ENCODE measurements at places on chromosomes 13 and 19.
A peak's percentile ranks its signal among the peaks of the same experiment; 100 is the strongest.

- DNase-seq = no peak
These were observed 21.9 kb downstream of the CEBPA start for GRCh38 chr19:33280351-33280921.

GRCh38 chr19:42124386-42124901, 7.8 kb downstream of the POU2F2 start:
- DNase-seq = no peak

GRCh38 chr13:113657851-113658741, at the start of gene ATP4B:
Gene ATP4B (minus strand): TSS chr13:113658198. CDS start chr13:113658144, 54 bp downstream.
- peak; percentile 70 for DNase-seq

- no peak for DNase-seq
These were observed 166.8 kb downstream of the DCT start for GRCh38 chr13:94312511-94313216.

DNA sequence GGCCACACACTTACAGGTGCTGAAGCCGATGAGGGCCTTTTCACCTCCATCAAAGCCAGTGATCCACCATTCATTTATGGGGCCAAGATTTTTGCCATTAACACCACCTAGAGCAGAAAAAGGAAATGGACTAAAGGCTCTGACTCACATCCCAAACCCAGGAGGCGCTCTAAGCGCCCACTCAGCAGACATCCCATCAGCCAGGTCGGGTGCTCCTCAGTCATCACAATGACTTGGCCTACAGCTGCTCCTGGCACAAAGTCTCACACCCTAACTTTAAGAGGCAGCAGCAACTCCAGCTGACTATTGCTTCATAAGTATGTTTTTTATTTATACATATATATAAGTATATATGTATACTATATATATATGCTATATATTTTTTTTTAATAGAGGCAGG, 36.1 kb upstream of the EIF3G start:
- DNase-seq = no peak

- no peak for DNase-seq
These were observed 3.7 kb downstream of the ZNF787 start for GRCh38 chr19:56117376-56117884.

DNA sequence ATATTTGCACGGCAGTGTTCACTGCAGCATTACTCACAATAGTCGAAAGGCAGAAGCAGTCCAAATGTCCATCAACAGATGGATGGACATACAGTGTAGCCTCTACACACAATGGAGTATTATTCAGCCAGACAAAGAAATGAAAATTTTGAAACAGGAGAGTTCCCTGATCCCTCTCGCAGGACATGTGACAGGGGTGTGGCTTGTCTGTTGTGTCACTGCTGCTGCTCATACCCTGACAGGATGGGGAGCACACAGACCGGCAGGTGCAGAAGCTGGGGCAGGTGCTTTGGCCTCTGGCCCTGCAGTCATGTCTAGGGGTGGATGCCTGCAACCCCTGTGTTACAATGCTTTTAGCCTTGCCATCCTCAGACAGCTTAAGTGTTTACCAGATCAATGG, 204.3 kb downstream of the EFNB2 start:
- no peak for DNase-seq

- DNase-seq = no peak
These were observed 38.7 kb downstream of the KATNAL1 start for GRCh38 chr13:30268673-30269072.

- DNase-seq = no peak
These were observed 182.9 kb upstream of the RXFP2 start for GRCh38 chr13:31556376-31556775.

GRCh38 chr13:77696879-77697216, 639 bp upstream of the SLAIN1 start:
- DNase-seq = no peak

GRCh38 chr13:107548338-107548737, 667.0 kb downstream of the LIG4 start:
- DNase-seq = no peak

DNA sequence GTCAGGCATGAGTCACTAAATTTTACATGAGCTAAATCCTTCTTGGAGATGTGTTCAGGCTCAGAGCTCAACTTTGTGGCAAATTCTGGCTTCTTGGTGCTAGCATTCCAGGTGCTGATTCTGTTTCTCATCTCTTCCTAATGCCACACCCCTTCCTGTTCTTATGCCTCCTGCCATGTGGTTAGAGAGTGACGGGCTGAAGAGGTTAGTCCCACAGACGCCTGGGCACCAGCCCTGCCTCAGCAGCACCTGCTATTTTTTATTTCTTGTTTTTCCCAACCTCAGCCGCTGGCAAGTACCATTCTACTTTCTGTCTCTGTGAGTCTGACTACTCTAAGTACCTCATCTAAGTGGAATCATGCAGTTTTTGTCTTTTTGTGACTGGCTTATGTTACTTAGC, 329.5 kb downstream of the KCNRG start:
- DNase-seq = no peak

- DNase-seq = no peak
These were observed 265.9 kb downstream of the MYO16 start for GRCh38 chr13:108895220-108895704.

DNA sequence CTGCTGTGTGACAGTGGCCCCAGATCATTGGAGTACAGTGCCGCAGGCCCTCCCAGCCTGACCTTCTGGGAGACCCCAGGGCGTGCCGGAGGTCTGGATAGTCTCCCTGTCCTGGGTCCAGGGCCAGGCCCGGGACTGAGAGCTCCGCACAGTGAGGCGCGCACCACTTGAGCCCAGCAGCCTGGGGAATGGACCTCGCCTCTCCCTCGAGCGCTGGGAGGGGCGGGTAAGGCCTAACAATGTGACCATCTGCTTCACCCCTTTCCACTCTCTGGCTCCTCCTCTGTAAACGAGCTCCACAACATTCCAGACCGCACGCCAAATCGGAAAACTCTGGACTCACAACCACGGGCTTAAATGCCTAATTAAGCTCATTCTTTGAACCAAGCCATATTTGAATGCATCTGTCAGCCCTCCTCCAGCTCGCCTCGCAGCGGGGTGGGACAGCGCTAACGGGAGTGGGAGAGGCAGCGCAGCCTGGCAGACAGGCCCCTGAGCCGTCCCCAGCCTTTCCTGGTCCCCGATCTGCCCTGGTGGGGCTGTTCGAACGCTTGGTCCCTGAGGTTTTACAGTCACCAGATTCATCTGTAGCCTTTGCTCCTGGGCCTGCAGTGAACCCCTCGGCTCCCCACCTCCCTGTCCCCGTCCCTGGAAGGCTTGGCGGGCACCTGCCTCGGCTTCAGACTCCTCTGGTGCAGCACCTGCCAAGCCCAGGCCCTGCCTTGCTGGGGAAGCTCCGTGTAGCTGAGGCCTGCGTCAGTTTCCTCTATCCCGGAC, 120.7 kb upstream of the VSTM2B start:
- DNase-seq = no peak

DNA sequence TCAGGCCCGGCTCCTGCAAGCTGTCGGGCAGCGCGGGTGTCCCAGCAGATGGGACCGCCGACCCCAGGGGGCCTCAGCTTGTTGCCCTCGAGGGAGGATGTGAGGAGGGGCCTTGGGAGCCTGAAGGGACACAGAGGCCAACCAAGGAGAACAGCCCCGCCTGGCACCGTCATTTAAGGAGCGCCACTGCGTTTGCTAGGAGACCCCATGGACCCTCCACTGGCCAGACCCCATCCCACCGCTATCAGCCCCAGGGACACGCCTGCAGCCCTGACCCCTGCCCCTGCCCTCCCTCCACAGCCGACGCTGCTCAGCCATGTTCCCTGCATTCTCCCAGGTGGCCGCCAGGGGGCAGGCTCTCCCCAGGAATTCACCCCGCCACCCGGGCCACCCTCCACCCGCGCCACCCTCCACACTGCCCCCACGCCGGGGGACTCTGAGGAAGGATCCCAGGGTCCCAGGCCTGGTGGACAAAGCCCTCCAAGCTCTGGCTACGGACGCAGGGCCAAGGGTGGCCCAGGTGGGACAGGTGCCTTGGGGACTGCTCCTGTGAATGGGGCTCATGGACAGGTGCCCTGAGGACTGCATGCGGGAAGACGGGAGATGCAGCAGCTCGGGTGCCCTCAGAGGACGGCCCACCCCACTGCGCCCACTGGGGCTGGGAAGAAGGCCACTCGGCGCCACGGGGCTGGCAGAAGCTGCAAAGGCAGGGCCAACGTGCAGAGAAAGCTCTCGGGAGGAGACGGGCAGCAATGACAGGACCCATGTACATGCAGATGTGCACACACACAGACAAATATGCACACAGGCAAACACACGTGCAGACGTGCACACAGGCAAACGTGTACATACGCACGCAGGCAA, 34.4 kb downstream of the PIP5K1C start:
- no peak for DNase-seq

- DNase-seq = no peak
These were observed 4.3 kb upstream of the POU4F1 start for GRCh38 chr13:78607409-78608251.

DNA sequence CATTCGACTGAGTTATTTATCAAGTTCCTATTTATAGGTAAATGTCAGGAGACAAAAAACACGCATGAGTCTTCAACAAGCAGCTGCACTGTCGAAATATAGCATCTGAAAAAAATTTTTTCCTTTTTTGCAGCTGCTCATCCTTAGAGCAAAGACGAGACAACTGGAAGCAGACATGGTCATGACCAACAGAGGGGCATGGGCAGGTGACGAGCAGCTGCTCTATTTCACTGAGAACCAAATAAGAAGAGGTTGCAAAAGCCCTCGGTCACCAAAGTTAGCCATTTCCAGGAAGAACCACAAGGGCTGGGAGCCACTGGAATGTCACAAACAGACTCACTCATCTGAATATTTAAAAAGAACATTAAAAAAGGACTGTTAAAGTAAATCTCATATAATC, 22.2 kb downstream of the SOHLH2 start:
- no peak for DNase-seq

- DNase-seq = no peak
These were observed 19.8 kb upstream of the POU2F2 start for GRCh38 chr19:42151782-42152684.

GRCh38 chr19:52735734-52736133, 890 bp upstream of the ZNF611 start:
- no peak for DNase-seq

- DNase-seq = no peak
These were observed 1.2 kb downstream of the ALKBH7 start for GRCh38 chr19:6373813-6374108.

DNA sequence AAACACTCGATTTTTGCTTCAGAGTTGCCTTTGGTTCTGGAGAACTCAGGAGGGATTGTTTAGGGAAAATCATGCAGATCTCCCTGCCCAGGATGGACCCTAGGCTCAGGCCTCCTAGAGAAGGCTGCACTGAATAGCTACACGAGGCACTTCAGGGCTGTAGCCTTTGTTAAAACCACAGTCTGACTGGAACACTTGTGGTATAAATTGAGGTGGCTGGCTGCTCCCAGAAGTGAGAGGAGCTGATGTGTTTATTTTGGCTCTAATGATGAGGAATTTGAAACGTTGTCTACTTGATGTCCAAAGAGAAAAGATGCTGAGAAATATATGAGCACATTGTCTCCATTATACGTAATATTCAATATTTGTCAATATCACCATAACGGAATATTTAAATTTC, 762.1 kb upstream of the ARGLU1 start:
- DNase-seq = no peak

- DNase-seq = no peak
These were observed 65.3 kb upstream of the SERP2 start for GRCh38 chr13:44308352-44308751.

GRCh38 chr13:92821324-92821723, 405.3 kb upstream of the GPC6 start:
- DNase-seq = no peak

GRCh38 chr19:9009935-9010651, at the start of gene MUC16:
Gene MUC16 (minus strand): TSS chr19:9010409.
- no peak for DNase-seq

GRCh38 chr13:84352946-84353345, 470.7 kb upstream of the SLITRK1 start:
- no peak for DNase-seq

DNA sequence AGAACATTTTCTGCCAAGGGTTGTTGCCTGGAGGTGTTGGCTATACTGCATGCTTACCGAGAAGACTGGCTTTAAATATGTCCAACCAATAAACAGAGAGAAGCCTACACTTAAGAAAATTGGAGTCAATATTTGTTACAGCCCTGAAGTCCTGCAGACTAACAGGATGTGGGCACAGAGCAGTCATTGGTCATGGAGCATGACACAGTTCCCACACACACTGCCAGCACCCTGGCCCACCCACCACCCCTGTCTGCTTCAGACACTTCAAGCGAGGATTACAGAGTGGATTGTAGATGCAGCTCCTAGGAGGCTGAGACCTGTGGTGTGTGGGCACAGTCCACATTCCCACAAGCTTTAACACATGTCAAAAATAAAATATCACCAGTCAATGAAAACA, 21.0 kb upstream of the SERP2 start:
- no peak for DNase-seq

GRCh38 chr13:111516712-111517640, 196.5 kb downstream of the TEX29 start:
- DNase-seq = peak; percentile 55

DNA sequence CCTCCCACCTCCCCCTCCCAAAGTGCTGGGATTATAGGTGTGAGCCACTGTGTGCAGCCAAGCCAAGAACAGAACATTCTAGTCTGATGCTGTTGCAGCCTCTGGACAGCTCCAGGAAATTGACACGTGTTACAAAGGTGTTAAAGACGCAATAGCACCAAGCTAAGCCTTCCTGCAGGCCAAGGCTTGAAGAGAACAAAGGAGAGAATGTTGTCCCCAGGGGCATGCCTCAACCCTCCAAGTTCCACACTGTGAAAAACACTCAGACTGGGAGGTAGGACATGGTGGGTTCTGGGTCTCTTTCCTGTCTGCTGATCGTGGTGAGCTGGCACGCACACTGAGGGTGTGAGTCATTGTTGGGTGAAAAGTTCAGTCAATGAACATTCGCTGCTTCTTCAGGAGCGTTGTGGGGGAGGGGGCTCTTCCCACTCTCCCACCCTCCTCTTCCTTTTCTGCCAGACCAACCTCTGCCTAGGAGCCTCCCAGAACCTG, 5.3 kb upstream of the PTPRS start:
- DNase-seq = no peak

All from type B pancreatic cell (in vitro differentiated cells).